ENCODE measurements at places on chromosomes 3 and 15.

DNA sequence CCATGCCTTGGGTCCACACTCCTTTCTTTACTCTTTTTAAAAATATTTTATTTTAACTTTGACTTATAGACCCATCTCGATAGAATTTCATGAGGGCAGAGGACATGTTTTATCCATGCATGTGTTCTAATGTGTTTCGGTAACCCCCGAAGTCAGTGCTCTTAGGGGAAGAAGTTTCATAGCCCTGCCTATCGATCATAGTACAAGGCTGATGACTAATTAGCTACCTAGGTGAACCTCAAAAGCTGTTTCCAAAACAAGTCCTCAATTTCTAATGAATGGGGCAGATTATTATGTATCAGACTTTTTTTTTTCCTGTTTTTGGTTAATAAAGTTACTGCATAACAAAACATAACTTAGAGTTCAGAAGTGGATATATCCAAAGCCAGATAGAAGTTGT is 82.0 kb downstream of the MBNL1 start:
- DNase-seq, result no peak

GRCh38 chr3:175983379-175983778 is 1124.2 kb downstream of the NAALADL2 start:
- peak; percentile 10 for DNase-seq

GRCh38 chr3:163776743-163777142 is 1301.6 kb downstream of the SI start:
- DNase-seq, result no peak

- DNase-seq, result no peak
Measured at GRCh38 chr3:147846854-147847478, 437.8 kb downstream of the ZIC1 start.

DNA sequence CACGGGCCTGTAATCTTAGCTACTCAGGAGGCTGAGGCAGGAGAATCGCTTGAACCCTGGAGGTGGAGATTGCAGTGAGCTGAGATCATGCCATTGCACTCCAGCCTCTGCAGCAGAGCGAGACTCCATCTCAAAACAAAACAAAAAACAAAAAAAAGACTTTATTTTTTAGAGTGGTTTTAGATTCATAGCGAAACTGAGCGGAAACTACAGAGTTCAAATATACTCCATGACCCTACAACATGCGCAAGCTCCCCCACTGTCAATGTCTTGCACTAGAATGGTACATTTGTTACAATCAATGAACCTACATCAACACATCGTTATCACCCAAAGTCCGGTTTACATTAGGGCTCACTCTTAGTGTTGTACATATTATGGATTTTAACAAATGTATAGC is 2.2 kb upstream of the CRTAP start:
- no peak for DNase-seq

GRCh38 chr3:57896031-57896430 is 112.2 kb upstream of the FLNB start:
- no peak for DNase-seq

DNA sequence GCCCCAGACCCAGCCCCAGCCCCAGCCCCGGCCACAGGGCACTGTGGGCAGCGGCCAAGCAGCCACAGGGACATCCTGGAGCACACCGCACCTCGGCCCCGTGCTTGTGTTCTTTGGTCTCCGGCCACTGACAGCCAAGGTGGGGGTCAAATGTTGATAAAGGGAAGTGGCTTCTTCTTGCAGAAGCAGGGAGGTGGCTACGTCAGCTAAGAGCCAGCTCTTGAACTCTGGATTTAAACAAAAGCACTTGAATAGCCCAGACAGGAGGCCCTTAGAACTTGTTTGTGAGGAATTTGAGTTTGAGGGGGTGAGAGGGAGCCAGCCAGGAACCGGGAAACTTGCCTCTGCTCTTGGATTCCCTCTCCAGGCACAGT is 135.8 kb upstream of the ABHD17C start:
- no peak for DNase-seq

DNA sequence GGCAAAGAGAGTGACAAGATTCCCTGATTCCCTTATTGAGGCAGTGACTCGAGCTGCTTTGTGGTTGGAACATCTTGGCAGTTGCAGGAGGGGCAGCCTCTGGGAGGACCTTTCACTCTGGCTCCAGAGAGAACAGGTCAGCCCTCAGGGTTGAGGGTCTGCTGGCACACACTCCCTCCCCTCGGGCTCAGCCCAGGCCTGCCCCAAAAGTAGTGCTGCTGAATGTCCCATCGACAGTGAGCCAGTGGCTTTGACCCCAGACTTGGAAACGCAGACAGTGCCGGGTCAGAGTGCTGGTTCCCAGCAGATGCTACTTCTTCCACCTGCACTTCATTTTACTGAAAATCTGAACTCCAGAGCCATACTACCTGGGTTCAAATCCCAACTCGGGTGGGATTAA is 25.6 kb upstream of the ATP2B2 start:
- DNase-seq, result no peak

DNA sequence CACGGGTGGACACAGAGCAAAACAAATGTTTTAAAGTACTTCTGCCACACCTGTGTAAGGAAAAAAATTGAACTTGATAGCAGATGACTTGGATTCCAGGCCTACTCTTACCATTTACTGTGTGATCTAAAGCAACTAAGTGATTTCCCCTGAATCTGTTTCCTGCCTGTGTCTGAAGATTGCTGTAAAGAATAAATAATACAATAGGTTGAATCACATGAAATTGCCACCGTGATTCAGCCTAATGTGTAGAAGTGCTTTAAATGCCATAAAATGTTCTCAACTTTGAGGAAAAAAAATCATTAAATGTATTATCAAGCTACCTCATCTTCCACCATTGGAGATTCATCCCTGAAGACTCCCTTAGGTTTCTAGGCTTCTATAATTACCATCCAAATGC is 27.6 kb upstream of the NUDT16 start:
- DNase-seq, result no peak

DNA sequence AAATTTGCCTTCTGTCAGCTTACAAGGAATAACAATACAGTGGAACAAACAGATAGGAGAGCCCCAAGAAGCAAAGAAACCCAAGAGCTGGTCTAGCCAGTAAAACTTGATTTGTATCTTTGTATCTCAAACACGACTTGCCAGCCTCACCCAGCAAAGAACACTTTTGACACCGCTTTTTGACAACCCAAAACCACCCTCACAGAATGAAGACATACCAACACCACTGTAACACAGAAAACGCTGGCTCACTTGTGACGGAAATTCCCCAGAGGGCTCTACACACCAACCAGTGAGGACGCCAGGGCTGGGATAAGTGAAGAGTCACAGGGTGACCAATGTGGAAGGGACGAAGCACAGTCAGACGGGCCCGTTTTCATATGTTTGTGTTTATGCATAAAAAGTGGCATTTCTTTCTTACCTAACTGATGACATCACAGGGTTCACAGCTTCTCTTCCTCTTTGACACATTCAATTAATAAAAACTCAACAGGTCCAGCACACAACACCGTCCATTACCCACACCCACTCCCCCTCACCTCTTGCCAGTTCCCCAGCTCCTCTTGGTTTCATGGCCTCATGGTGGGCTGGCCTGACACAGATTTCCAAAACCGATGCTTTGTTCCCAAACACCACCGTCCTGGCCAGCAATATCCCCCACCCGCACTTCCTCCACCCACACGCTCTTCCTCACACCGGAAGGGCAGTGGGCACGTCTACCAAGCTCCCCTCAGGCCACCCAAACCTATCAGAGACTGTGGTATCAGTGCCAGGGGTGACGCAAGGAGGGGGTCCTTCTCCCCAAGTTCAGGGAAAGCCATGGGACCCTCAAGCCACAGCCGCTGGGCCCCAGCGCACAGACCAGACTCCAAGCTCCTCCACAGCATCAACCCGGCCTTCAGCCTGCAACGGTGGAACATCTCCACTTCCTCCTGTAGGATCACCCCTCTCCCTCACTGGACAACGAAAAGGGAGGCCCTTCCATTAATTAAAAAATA is 94.2 kb downstream of the ADAMTS17 start:
- DNase-seq, result no peak

DNA sequence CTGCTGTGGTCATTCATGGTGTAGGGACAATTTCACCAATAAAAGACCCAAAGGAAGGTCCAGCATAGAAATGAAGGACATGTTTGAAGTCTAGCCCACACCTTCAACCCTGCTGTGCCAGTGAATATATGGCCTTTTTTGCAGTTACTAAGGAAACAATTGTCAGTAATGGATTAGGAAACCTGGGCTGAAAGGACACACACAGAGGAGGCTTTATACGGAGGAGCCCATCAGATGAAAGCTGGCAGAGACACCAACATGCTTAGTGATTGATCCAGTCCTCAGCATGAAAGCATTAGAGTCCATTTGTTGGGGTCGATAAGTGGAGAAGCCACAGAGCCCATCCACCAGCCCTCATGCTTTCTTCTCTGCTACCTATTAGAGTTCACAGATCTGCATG is 584.3 kb downstream of the AGBL1 start:
- DNase-seq, result no peak

DNA sequence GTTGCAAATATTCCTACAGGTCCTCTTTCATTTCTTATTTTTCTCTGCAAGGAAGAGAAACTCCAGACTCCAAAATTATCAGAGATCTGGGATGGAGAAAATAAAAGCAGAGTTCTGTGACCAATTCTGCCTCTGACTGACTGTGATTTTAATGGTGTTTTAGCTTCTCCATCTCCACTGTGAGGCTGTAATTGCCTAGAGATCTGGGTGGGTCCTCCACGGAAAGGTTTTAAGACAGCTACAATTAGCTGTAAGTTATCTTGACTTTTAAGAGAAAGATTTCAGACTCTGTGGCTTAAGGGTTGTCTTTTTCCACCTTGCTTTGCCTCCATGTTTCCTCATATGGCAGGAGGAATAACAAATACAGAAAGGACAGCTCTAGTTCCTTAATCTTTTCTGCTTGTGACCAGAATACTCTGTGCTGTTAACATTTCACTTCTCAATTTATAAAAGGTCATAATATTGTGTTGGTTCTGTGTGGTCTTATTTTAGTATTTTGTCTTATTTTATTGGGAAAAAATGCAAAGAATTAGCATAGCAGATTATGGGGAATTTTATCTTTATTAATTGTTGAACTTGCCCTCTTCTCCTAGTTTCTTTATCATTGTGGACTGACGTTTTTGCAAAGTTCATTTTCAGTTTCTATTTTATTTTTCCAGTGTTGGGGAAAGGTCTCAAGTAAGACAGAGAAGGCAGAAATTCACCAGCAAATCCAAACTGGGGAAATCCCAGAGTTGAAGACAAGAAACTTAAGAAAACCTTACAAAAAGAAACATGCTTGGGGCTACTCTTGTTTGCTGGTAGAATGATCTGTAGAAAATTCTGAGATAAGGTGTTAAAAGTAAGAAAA is 157.9 kb downstream of the RAP2B start:
- DNase-seq, result no peak

GRCh38 chr3:42982645-42983412 is 3.7 kb downstream of the GASK1A start:
- DNase-seq, result no peak

Data from AG09319 (cell line).